ENCODE measurements at places on chromosomes 13 and 19. TPM values are rescaled to one million over a fixed set of nuclear protein-coding genes. Genes with fewer than 3 reads are reported as not detected.

DNA sequence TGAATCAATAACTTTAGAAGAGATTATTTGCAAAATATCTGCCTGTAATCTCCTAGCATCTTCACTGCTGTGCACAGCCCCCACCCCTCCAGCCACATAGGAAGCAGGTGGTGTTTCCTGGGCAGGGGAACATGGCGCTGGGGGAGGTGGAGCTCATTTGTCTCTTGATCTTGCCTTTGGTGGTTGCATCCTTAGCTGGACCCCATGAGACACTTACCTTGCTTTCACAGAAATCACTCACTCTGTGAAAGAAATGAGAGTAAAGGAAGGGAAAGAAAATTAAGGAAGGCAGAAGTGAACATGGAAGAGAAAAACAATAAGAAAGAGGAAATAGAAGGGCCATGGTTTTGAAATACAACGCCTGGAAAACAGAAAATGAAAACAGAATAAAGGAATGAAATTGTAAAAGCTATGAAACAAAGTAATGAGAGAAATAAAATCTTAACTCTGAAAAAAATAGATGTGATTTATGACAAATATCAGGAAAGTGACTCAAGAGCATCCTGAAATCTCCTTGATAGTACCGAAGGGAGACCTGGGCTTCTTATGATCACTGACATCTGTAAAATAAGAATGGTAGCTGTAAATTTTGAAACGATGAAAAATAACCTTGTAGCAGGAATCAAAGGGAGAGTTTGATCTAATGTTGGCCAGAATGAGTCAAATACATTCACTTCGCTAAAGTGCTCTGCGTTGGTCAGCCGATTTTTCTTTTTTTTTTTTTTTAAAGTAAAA is 17.2 kb upstream of the RNASEH2B start:
- DNase-seq, result no peak

DNA sequence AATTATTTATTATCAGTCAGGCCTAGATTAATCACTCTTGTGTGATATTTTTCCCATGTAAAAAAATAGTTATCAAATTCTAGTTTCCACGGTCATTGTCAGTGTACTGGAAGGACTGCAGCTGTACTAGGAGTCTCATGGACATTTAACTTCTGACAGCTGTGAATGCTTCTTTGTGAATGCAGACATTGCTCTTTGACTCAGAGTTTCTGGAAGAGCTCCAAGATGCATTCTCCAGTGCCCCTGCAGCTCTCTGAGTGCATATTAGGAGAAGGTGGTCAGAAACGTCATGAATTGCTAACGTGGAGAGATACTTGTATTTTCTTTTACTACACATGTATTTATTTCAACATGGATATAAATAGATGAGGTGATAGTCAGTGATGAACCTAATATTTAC is 9.7 kb upstream of the SLITRK5 start:
- DNase-seq, result no peak

GRCh38 chr19:13461536-13461935 is 44.7 kb downstream of the CACNA1A start:
- DNase-seq, result no peak

DNA sequence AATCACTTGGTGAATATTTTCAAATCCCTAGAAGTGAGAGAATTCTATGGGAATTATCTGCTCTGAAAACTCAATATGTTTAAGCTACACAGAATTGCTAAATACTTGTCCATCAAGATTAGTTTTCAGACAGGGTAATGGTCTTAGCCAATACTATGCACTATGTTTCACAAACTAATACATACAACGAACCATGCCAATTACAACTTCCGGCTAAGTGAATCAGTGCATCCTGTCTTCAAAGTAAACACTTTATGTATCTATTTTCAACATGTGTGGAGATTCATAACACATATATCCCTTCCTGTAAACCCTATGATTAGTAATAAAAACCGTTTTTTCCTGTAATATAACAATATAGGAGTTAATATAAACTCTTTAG is 181.5 kb downstream of the POSTN start:
- DNase-seq, result no peak

GRCh38 chr19:40553885-40554857 is 22.5 kb upstream of the SHKBP1 start:
- DNase-seq, result no peak

GRCh38 chr13:113552079-113552478 is 32.5 kb upstream of the TFDP1 start:
- DNase-seq, result no peak

- peak; percentile 69 for DNase-seq
These were observed 541 bp upstream of the RSPH6A start for GRCh38 chr19:45815481-45816216.

GRCh38 chr13:43140985-43141384 is 117.6 kb downstream of the DNAJC15 start:
- DNase-seq, result no peak

DNA sequence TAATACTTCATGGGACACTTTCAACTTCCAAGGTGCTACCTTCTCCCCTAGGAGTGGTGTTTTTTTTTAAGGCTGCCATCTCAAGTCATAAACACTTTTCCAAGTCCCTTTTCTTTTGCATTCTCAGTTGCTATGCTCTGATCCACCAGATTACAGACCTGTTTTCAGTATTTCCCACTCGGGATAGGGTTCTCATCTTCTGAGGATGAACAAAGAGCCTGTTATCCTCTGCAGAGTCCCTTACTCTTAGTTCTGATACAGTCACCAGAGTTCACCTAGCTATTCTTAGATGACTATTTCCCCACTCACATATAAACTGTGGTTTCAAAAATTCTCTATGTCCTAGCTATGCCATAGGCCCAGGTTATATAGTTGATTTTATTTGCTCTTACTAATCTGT is 15.9 kb downstream of the ZDHHC20 start:
- DNase-seq, result no peak

- no peak for DNase-seq
These were observed 575 bp downstream of the SHFL start for GRCh38 chr19:10086591-10087192.

GRCh38 chr13:94481941-94482340 is 2.5 kb upstream of the DCT start:
- DNase-seq, result peak; percentile 47

DNA sequence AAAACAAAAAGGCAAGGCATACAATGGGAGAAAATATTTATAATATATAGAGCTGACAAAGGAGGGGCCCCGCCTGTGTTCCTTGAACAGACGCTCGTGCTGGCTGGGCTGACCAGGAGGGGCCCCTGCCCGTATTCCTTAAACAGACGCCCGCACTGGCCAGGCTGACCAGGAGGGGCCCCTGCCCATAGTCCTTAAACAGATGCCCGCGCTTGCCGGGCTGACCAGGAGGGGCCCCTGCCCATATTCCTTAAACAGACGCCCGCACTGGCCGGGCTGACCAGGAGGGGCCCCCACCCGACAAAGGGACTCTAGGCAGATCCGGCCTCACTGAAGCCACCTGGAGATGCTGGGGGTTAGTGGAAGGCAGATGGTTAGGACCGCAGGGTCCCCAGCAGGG is 9.3 kb downstream of the ADPRHL1 start:
- no peak for DNase-seq

GRCh38 chr19:38452430-38453366 is 19.2 kb downstream of the RYR1 start:
- peak; percentile 72 for DNase-seq

DNA sequence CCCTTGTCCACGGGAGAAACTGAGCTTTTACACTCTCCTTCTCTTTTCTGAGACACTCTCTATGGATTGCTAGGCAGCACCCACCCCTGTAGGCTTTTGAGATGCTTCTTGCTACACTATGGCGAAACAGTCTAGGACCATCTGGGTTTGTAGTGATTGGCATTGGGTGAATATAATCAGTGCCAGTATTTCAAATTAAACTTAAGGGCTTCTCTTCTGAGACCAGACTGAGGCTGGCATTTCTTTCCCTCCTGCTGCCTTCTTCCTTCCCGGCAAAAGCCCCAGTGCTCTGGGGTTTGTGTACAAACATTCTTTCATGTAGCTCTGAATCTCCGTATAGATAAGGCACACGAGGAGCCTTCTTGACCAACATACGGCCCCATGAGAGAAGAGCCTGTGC is 276.7 kb downstream of the SLC7A1 start:
- no peak for DNase-seq

DNA sequence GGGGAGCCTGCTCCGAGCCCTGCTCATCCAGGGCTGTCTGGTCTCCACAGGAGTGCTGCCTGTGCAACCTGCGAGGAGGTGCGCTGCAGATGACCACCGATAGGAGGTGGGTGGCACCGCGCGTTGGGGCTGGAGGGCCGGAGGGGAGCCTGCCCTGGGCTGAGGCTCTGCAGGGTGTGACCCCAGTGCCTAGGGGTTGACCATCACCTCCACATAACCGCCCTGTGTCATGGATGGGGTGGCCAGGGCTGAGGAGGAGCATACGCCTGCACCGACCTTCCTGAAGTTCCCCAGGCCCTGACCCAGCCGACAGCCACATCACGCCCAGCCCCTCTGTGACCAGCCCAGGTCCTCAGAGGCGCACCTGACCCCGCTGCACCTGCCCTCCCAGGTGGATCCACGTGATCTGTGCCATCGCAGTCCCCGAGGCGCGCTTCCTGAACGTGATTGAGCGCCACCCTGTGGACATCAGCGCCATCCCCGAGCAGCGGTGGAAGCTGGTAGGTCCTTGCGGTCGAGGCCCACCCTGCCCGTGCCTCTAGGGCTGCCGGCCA is 168.7 kb downstream of the KDM4B start:
- DNase-seq, result peak; percentile 58

DNA sequence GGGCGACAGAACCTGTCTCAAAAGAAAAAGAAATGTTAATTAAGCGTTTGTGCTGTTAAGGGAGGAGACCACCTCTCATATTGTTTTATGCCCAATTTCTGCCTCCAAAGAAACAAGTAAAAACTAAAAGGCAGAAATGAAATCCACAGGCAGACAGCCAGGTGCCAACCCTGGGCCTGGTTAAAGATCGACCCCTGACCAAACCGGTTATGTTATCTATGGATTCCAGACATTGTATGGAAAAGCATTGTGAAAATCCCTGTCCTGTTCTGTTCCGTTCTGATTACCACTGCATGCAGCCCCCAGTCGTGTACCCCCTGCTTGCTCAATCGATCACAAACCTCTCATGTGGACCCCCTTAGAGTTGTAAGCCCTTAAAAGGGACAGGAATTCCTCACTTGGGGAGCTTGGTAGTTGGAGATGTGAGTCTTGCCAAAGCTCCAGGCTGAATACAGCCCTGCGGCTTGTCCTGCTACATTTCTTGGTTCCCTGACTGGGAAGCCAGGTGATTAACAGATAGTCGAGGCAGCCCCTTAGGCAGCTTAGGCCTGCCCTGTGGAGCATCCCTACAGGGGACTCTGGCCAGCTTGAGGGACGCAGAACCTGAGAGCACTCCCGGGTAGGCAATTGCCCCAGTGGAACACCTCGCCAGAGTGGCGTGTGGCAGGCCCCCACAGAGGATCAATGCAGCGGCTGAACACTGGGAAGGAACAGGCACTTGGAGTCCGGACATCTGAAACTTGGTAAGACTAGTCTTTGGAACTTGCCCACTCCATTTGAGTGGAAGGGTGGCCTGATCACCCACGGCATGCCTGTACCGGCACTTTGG is 748 bp upstream of the ZNF552 start:
- DNase-seq, result no peak

DNA sequence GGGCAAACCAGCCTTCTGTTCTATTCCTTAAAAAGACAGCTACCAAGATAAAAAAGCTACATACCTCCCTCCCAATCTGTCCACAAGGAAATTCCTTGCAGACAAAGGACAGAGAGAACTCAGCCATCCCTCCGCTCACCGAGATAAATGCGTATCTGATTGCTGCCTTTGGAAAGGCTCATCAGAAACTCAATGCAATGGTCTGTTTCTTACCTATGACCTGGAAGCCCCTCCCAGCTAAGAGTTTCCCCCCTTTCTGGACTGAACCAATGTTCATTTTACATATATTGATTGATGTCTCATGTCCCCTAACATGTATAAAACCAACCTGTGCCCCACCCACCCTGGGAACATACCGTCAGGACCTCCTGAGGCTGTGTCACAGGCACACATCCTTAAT is 11.6 kb downstream of the BTBD2 start:
- no peak for DNase-seq

DNA sequence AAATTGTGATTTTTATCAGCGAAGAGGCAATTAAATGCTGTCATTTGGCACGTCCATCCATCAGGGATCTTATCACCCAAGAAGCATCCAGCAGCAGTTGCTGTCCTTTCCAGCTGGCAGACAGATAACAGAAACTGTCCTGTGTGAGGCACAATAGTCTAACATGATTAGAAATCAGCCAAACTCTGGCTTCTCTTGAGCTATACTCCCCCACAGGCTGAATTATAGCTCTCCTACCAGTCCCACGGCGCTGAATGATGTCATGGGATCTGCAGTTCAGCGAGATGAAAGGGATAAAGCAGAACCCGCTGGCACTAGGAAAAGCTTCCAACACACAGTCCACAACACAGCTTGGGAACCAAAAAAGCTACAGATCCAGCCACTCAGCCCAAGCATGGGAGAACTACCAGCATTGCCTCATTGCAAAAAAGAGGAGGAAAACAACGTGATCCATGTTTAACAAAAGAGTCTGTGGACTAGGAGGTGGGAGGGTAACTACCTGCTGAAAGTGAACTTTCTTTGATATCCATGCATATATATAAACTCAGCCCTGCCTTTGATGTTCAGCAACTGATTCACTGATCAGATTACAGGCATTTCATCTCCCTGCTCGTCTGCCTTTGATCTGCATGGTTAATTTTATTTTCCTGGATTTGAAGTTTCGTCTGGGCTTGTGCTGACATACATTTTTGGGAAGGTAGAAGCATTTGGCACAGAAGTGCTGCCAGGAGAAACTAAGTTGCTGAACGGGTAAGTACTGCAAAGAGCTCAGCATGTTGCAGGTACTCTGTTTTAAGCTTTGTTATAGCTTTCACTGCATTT is at the start of gene TNFRSF19:
Gene TNFRSF19 (plus strand): TSS at position 314 of the 822 bp plus-strand sequence. CDS start 19,772 bp downstream, outside the sequence.
- DNase-seq, result peak; percentile 77

DNA sequence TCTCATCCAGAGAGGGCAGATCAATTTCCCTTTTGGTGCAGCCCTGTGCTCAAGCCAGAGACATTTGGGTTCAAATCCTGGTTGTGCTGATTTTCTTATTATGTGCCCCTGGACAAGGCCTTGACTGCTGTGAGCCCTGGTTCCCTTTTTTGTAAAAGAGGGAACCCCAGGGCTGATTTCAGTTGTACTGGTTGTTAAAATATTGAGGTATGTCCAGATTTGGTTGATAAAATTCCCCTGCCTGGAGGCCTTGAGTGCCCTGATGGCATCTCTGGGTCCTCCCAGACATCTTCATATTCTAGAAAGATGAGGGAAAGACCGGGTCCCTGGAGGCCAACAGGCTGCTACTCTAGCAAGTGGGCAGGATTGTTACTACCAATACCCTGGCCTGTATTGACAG is 14.4 kb upstream of the PLAUR start:
- DNase-seq, result no peak

- peak; percentile 62 for DNase-seq
These were observed 722 bp downstream of the PKN1 start for GRCh38 chr19:14433554-14434501.

GRCh38 chr13:50122455-50122854 is 107.2 kb downstream of the KCNRG start:
- DNase-seq, result no peak

The CALR3 gene
- total RNA-seq, result not detected

The AMER2 gene
- not detected for total RNA-seq

The PALM gene
- total RNA-seq, result 52.3 TPM

The PSG7 gene
- total RNA-seq, result not detected

The GNG7 gene
- 58.2 TPM for total RNA-seq

The SIGLEC10 gene
- 3.5 TPM for total RNA-seq

The RXFP2 gene
- not detected for total RNA-seq

The CYP2F1 gene
- not detected for total RNA-seq

The NEK5 gene
- 1.2 TPM for total RNA-seq

The GIPR gene
- total RNA-seq, result 16.7 TPM

The NANOS2 gene
- not detected for total RNA-seq

The TMEM38A gene
- 12.8 TPM for total RNA-seq

The ZNF729 gene
- total RNA-seq, result not detected

The FGF21 gene
- total RNA-seq, result not detected
